Coronary artery (tissue), 2 donors: ENCODE measurements at places on chromosomes 1 and 21.

- no peak for DNase-seq
Observed at GRCh38 chr1:162725301-162725837, 65.1 kb upstream of the HSD17B7 start.

- DNase-seq = no peak
Observed at GRCh38 chr1:193377472-193377871, 191.1 kb upstream of the B3GALT2 start.

DNA sequence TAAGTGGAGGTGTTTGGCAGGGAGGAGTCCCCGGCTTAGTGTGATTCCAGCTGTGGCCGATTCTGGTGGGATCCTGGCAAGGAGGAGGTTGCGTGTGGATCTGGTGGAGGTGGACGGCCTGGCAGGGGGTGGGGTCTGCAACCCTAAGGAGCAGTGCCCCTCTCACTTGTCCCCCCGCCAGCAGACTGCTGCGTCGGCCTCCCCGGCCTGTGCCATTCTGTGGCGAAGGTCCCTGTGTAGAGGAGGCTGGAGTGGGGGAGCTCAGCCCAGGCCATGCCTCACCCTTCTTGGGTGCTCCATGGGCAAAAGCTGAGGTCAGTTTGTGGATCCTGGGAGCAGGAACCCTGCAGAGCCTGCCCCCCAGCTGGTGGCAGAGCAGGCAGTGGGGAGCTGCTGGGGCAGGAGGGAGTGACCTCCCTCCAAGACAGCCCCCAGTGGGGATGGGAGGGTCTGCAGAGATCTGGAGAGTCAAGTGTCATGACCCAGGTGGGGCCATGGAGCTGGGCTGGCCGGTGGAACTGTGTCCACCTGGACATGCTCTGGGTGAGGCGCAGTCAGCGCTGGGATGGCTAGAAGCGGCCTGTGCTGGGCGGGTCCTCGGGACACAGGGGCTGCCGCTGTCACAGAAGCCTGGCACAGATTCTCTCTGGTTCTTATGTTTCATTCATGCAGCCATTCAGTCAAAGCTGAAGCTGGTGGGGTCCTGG, 5.3 kb downstream of the MIB2 start:
- DNase-seq = no peak

- no peak for DNase-seq
Observed at GRCh38 chr1:206446688-206447421, 23.4 kb upstream of the IKBKE start.

DNA sequence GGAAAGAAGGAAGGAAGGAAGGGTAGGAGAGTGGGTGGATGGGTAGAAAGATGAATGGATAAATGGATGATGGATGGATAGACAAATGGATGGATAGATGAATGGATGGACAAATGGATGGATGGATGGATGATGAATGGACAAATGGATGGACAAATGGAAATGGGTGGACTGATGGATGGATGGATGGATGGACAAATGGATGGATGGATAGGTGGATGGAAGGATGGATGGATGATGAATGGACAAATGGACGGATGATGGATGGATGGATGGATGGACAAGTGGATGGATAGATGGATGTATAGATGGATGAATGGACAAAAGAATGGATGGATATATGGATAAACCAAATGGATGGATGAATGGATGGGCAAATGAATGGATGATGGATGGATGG, 30.5 kb downstream of the CHD5 start:
- no peak for DNase-seq

- DNase-seq = no peak
Observed at GRCh38 chr1:69967245-69967766, 238.1 kb downstream of the LRRC40 start.

DNA sequence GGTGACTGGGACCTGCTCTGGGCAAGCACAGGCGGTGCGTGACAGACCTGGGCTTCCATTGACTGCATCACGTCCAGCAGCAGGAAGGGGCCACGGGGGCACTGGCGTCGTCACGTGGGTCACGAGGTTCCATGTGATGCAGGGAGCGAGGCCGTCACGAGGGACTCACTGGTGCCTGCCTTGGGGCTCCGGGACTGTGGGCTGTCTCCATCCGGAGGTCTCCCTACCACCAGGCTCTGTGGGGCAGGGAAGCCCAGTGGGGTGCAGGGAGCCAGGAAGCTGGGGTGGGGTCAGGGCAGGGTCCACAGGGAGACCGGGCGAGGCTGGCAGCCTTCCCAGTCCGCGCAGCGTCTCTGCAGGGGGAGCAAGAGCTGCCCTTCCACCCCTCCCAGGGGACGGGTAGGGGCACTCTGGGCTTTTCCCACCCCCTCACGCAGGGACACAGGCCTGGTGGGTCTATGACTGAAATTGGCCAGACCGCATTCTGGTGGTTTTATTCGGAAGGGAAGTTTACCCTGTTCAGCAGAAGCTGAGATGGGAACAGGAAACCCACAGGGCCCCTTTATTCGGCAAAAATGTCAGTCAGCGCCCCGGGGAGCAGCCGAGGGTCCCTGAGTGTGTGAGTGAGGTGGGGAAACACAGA, 416 bp upstream of the TNFRSF14 start:
- DNase-seq = peak; percentile 88

DNA sequence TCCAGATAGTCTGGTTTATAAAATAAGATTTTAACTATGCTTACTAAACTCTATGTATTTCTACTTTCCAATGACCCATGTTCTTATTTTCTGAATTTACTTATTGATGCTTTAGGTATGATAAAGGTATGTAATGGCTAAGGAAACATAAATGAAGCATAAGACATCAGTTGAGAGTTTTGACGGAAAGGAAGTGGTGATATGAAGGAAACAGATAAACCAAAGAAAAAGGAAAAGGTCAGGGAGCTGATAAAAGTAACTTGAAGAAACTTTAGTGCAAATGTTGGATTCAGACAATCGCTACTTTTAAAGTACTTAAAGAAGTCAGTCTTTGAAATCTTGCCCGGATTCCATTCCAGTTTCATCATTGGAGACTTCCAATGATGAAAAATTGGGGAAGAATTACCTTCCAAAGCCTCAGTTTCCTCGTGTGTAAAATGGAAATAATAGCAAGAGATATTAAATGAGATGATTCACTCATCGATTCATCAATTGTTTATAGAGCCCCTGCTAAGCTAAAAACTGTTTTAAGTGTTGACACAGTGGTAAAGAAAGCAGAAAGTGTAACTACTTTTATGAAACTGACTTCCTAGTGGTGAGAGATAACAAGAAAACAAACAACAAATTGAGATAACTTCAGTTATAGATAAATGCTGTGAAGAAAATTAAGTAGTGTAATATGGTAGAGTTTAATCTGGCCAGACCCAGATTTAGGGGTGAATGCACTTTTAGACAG, 10.6 kb downstream of the PTPRC start:
- no peak for DNase-seq

DNA sequence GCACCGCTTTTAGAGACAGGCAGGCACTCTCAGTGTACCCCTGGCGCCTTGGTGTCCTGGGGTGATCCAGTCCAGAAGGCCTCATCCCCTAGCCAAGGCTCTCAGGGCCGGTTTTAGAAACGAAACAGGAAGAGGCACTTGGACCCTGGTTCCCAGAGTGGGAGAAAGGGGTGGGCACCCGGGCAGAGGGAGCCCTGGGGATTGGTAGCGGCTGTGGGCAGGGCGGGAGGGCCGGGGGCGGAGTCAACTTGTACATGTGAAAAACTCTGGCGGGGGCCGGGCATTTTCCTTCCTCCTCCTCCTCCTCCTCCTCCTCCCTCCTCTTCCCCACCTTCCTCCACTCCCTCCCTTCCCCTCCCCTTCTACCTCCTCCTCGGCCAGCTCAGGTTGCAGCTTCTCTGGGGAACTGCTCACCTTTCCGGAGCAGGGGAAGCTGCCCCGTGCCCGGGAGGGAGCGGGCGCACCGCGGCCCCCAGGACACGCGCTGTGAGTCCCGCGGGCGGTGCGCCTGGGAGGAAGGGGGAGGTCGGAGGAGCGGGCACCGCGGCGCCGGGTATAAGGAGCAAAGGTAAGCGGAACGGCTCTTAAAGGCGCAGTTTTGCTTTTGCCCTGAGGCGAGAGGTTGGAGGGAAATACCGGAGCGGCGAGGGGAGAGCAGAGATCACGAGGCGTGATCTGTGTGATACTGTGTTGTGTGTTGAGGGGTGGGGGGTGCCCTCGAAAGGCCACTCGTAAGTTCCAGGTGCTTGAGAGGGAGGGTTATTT, at the start of gene CDK18:
CDK18 (plus strand) TSS at position 359 of the 765 bp plus-strand sequence. CDS start 18,499 bp downstream, outside the sequence.
- peak; percentile 85 for DNase-seq

- peak; percentile 31 for DNase-seq
Observed at GRCh38 chr1:48025076-48025475, 27.9 kb upstream of the TRABD2B start.
